Spleen (tissue), 13 donors: ENCODE measurements at places on chromosomes 7 and 10.

- no peak for DNase-seq
Observed at GRCh38 chr7:94393246-94394108, 1.2 kb upstream of the COL1A2 start.

- DNase-seq, result no peak
Observed at GRCh38 chr10:16843252-16843870, 26.1 kb upstream of the RSU1 start.

- DNase-seq, result no peak
Observed at GRCh38 chr10:108393089-108393488, 1228.6 kb upstream of the SORCS1 start.

DNA sequence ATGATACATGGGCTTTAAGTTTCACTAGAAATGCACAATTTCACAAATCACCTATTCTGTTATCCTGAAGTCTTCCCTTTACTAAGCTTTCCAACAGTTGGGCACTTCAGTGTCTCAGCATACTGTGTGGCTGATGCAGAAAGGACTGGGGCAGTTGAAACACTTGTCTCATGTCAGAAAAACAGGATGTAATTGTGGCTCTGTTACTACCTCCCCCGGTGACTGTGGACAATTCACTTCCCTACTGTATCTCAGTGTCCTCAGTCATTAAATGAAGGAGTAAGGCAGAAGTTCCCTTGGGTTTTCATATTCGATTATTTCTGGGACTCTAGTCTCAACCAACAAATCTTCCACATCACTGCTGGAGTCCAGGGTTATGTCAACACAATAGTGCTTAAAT is 17.9 kb downstream of the ANKRD22 start:
- DNase-seq, result no peak

GRCh38 chr7:96855139-96855538 is 145.5 kb upstream of the SEM1 start:
- no peak for DNase-seq

- DNase-seq, result no peak
Observed at GRCh38 chr7:149625947-149626392, 128.4 kb upstream of the ZNF746 start.

GRCh38 chr10:133264461-133264860 is 12.2 kb downstream of the ADAM8 start:
- DNase-seq, result no peak

- DNase-seq, result no peak
Observed at GRCh38 chr7:129989466-129989865, 36.7 kb upstream of the UBE2H start.

- DNase-seq, result no peak
Observed at GRCh38 chr10:73167458-73167782, 388 bp downstream of the ECD start.

DNA sequence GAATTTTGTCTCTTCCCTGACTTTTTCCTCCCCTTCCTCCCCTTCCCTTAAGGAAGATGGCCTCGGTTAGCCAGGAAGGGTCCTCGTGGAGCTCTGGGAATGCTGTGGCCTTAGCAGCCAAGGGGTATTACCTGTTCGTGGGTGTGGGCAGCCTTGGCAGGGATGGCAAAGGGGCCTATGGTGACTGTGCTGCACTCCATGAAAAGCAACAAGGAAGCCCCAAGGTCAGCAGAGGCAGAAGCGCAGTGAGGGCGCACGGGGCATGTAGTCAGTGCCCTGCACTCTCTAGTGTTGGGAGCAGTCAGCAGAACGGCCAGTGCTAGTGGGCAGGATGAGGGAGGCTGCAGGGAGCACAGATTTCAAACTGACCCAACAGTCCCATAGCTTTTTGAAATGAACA is 191.8 kb downstream of the ADARB2 start:
- DNase-seq, result peak; percentile 64

- DNase-seq, result no peak
Observed at GRCh38 chr7:158414002-158414401, 173.6 kb downstream of the PTPRN2 start.

DNA sequence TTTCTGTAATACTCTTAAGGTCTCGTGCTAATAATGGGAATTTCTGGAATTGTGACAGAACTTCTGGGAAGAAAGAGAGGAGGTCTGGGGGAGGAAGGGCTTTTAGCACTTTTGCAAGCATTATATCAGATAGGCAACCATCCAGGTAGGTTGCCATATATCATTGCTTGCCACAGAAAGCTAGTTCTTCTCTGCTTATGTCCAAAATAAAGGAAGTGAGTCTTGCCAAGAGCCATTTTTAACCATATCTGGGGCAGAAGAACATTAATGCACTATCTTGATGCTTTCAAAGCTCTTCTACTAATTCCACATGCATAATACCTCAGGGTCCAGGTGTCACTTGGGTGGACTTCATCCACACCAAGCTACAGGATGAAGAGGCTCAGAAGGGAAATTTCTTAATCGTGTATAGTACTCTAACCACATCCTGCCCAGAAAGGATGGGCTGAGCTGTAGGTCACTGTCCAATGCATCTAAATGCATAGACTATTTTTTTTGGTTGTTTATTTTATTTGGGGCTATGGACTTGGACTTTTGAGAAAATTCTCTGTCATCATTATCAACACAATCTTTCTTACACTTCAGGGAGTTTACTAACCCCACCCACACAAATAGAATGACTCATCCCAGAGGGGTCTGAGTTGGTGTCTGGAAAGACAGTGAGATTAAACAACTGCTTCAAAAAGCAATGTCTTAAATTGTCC is 68.9 kb upstream of the ADO start:
- DNase-seq, result no peak

- no peak for DNase-seq
Observed at GRCh38 chr10:91389636-91390512, 20.3 kb upstream of the HECTD2 start.

- DNase-seq, result no peak
Observed at GRCh38 chr7:2796358-2797352, 47.5 kb downstream of the GNA12 start.

GRCh38 chr7:94458041-94458440 is 51.6 kb upstream of the CASD1 start:
- DNase-seq, result no peak

- DNase-seq, result no peak
Observed at GRCh38 chr7:66517212-66517909, 111.3 kb upstream of the KCTD7 start.

- DNase-seq, result no peak
Observed at GRCh38 chr10:90621577-90621976, 236.3 kb downstream of the HTR7 start.

GRCh38 chr10:21522631-21523406 is 2.7 kb downstream of the SKIDA1 start:
- DNase-seq, result no peak

DNA sequence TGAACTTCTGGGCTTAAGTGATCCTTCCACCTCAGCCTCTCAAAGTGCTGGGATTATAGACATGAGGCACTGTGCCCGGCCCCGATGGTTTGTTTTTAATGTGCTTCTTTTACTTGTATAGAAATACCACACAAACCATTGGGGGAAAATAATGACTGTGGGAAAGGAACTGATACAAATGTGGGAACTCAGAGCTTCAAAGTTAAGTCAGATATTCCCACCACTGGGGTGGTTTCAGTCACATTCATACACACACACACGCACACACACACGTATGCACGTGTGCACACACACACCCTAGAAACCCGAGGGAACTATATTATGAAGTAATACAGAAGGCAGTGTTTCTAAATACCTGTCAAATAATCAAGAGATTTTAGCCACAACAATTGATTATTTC is 17.0 kb downstream of the CPA4 start:
- DNase-seq, result no peak

- no peak for DNase-seq
Observed at GRCh38 chr10:87664276-87664701, 4.6 kb downstream of the PAPSS2 start.

GRCh38 chr10:13892001-13892491 is 305.3 kb downstream of the PRPF18 start:
- DNase-seq, result no peak

DNA sequence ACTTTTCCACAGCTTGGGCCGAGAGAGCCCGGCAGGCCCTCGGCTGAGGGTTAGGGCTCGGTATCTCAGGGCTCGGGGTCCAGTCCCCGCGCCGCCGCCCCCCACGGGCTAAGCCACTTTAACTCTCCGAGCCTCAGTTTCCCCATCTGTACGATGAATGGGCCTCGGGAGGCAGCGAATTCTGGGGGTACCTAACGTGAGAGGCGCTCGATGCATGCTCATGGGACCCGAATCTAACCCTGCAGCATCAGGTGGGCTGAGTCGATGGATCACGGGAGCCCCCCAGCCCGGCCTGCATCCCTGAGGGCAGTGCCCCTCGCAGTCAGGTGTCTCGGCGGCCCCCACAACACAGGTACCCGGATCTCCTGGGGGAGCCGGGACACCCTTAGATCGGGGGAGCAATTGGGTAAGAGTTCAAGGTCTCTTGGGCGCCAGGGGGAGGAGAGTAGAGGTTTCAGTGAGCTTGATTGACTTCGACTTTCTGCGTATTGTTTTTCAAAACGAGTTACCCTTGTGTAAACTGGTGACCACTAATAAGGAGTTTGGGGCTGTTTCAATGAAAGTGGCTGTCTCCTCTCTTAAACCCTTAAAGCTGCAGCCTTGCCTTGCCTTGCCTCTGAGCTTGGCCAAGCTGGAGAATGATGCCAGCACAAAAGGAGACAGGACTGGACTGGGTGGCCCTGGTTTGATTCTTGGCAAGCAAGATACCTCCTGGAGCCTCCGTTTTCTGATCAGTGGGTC is 631 bp downstream of the POR start:
- DNase-seq, result peak; percentile 86

- DNase-seq, result no peak
Observed at GRCh38 chr7:106277976-106278375, 6.8 kb downstream of the NAMPT start.

DNA sequence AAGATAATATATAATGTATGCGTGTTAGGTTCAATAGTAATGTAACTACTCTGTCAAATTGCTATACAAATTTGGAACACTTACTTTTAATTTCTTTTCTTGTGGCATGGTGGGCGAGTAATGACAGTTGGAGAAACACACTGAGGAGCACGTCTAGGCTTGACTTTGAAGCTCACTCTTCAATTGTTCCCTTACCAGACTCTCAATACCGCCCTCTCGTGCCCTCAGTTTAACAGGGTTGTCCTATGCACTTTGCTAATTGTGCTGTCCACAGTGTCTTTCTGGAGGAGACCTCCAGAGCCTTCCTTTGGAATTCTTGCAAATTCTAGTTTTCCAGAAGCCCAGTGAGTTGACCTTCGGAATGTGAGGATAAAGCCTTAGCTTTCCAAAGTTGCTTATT is 107.2 kb upstream of the RELN start:
- DNase-seq, result no peak

DNA sequence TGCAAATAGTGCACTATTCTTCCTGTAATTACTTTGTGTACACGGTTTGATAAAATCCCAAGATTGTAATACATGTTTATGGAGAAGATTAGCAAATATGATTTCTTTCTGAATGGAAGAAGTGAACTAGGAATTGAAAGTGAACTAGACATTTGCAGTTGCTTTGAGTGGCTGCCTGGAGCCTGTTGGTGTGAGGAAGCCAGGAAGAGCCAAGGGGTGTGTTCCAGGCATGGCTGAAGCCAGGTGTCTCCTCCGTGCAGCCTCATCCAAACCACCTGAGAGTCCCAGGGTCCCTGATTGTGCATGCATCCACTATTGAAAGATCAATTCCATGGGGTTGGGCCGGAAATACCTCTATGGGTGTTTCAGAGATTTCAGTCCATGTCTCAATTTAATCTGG is 253.1 kb upstream of the SHH start:
- DNase-seq, result no peak

DNA sequence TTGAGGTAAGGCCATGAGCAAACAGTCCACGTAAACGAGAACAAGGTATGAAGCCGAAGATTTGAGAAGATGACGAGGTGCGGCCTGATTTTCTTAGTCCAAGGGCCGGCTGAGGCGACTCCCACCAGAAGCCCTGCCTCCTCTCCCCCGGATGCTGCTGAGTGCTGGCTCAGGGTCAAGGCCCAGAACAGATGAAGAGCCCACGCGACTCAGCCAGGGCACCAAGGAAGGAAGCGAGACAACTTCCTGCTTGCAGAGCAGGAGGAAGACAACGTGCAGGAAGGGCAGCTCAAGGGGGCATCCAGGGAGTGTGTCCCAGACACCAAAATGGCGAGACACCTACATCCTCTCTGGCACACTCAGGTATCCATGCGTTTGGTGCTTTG is 99.5 kb downstream of the CYTH3 start:
- DNase-seq, result no peak

GRCh38 chr7:129784783-129785684 is 167.7 kb downstream of the UBE2H start:
- peak; percentile 81 for DNase-seq

DNA sequence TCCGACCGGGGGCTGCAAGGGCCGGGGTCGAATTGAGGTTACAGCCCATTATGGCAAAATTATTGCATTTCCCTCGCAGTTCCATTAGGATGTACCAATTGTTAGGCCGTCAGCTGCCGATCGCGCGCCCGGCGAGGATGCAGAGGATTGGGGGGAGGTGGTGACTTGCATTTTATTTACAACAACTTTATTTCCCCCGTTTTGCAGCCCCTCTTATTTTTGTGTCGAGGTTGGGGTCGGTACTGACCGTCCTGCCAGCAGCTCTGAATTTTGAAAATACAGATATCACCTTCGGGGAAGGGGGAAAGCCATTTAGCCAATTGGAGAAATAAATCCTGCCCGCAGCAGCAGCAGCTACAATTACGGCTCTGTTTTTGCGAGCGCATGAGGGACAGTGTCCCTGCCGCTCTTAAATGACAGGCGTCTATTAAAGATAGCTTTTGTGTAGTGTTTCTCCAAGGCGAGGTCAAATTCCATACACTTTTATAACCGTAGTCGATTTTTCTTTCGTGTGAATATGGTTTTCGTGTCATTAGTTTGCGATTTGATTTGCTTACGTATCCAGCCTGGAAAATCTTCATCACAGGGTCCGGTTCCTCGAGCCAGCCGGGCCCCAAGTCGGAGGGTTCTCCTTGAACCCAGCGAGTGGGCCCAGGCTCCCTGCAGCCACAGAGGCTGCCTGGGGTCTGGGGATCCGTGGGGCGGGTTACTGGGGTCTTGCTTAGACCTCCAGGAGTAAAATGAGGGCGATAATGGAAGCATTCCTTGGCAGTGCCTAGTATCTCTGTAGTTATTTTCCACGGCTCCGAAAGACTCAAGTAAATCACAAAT is 684 bp upstream of the HOXA5 start:
- peak; percentile 25 for DNase-seq

- no peak for DNase-seq
Observed at GRCh38 chr10:121900443-121901174, 27.2 kb downstream of the ATE1 start.

GRCh38 chr7:143050931-143051330 is 1.2 kb upstream of the OR6V1 start:
- no peak for DNase-seq

- no peak for DNase-seq
Observed at GRCh38 chr7:108030516-108030915, 27.6 kb upstream of the LAMB1 start.

DNA sequence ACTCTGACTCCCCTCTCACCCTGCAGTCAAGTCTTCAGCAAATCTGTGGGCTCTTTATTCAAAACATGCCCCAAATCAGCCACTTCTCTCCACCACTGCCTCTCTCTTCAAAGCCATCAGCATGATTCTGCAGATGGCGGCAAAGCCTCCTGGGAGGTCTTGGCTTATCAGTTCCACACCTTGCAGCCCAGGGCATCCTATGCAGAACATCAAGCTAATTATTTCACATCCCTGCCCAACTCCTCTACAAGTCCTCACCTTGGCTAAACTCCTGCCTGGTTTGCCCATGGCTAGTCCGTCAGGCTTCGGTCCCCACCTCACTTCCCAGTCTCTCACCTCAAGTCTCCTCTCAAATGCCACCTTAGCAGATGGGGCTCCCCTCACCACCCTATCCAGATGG is 70.2 kb downstream of the PIP4K2A start:
- no peak for DNase-seq

- no peak for DNase-seq
Observed at GRCh38 chr7:26305869-26306665, 14.4 kb downstream of the SNX10 start.

- DNase-seq, result no peak
Observed at GRCh38 chr7:108613147-108613948, 43.7 kb downstream of the DNAJB9 start.
